ENCODE measurements at places on chromosomes 16 and 17. TPM values are rescaled to one million over a fixed set of nuclear protein-coding genes. Genes with fewer than 3 reads are reported as not detected.

GRCh38 chr17:38724337-38724988 is 5.7 kb upstream of the CISD3 start:
- no peak overlapping the region for H3K27ac ChIP-seq
- no peak for DNase-seq
- H3K36me3 ChIP-seq = no peaks in the 10 kb centered on the region
- H3K4me3 ChIP-seq = no peak overlapping the region
- peaks cover 3% of the 10 kb centered on the region for H3K4me1 ChIP-seq

C17orf100 gene
- total RNA-seq = not detected

GRCh38 chr17:77038884-77039555 is 101.7 kb upstream of the SEC14L1 start:
- H3K4me3 ChIP-seq = no peak overlapping the region
- no peaks in the 10 kb centered on the region for H3K36me3 ChIP-seq
- peaks cover 8% of the 10 kb centered on the region for H3K27me3 ChIP-seq
- H3K4me1 ChIP-seq = no peaks in the 10 kb centered on the region
- no peak overlapping the region for H3K27ac ChIP-seq

GRCh38 chr16:19188406-19188805 is 20.4 kb downstream of the SYT17 start:
- H3K27ac ChIP-seq = no peak overlapping the region
- H3K4me1 ChIP-seq = no peaks in the 10 kb centered on the region
- no peaks in the 10 kb centered on the region for H3K36me3 ChIP-seq
- DNase-seq = no peak
- no peaks in the 10 kb centered on the region for H3K27me3 ChIP-seq

DNA sequence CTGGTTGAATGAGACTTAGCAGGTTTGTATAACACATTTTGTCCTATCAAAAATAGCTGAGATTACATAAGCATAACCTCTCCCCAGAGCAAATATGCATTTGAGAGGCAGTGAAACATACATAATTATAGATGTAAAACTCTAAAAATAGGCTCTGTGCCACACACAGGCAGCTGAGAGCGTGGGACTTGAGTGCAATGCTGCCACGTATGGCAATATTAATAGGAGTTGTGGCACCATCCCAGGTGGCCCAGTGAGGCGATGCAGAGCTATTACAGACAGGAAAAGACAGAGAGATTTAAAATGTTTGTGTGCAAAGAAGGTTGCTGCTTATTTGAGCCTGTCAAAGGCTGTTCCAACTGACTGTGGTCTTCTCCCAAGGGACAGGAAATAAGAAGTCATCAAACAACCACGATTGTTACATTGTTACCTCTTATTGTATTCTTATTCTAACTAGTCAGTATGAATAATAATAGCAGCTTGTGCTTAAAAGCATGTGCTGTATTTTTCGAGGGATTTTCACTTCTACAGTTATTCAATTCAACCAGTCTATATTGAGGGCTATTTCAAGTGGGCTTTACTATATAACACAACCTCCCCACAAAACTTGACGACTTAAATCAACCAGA is 116.5 kb downstream of the SALL1 start:
- no peaks in the 10 kb centered on the region for H3K4me1 ChIP-seq
- no peak for DNase-seq
- H3K27me3 ChIP-seq = no peaks in the 10 kb centered on the region
- no peaks in the 10 kb centered on the region for H3K36me3 ChIP-seq
- H3K27ac ChIP-seq = no peak overlapping the region

DNA sequence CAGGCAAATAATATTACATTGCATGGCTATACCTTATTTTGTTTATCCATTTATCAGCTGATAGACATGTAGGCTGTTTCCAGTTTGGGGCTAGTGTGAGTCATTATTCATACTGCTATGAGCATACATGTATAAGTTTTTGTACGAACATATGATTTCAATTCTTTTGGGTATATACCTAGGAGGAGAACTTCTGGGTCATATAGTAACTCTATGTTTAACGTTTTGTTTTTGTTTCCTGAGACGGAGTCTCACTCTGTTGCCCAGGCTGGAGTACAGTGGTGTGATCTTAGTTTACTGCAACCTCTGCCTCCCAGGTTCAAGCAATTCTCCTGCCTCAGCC is 2.4 kb upstream of the ITGAL start:
- H3K27me3 ChIP-seq = peaks cover 19% of the 10 kb centered on the region
- H3K27ac ChIP-seq = no peak overlapping the region
- no peaks in the 10 kb centered on the region for H3K36me3 ChIP-seq
- no peaks in the 10 kb centered on the region for H3K4me1 ChIP-seq
- no peak for DNase-seq
- H3K4me3 ChIP-seq = no peak overlapping the region

DNA sequence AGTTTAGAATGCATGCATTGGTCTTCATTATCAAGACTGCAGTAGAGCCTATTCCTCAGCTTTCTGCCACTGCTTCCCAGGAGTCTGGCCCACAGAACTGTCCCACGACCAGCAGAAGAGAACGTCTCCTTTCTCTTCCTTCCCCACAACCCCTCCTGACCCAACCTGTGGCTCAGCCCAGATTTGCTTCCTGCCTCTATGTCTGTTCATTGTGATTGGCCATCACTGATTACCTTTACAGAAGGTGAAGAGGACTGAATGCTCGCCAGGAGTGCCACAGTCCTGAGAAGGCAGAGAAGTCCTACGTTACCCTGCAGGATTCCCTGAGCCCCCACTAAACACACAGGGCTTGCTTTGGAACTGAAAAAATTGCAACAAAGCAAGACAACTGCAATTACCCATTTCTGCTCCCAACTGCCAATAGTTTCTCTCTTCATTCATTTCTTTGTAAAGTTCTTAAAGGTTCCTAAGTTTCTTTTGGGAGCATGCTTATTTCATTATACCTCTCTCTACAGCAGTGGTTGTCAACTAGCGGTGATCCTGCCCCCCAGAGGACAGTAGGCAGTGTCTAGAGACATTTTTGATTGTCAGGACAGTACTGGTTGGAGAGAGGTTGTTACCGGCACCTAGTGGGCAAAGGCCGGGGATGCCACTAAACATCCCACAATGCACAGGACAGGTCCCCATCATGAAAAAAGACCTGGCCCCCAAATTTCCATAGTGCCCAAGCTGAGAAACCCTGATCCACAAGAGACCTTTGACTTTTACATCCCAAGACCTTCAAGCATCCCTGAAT is 4.5 kb upstream of the NAT9 start:
- no peaks in the 10 kb centered on the region for H3K36me3 ChIP-seq
- peaks cover 9% of the 10 kb centered on the region for H3K4me1 ChIP-seq
- H3K27me3 ChIP-seq = no peaks in the 10 kb centered on the region
- H3K27ac ChIP-seq = no peak overlapping the region
- no peak overlapping the region for H3K4me3 ChIP-seq

GRCh38 chr16:56363181-56363716 is 62.1 kb downstream of the AMFR start:
- peaks cover 56% of the 10 kb centered on the region for H3K36me3 ChIP-seq
- DNase-seq = no peak
- H3K4me1 ChIP-seq = peaks cover 14% of the 10 kb centered on the region
- H3K27me3 ChIP-seq = no peaks in the 10 kb centered on the region
- no peak overlapping the region for H3K27ac ChIP-seq

DNA sequence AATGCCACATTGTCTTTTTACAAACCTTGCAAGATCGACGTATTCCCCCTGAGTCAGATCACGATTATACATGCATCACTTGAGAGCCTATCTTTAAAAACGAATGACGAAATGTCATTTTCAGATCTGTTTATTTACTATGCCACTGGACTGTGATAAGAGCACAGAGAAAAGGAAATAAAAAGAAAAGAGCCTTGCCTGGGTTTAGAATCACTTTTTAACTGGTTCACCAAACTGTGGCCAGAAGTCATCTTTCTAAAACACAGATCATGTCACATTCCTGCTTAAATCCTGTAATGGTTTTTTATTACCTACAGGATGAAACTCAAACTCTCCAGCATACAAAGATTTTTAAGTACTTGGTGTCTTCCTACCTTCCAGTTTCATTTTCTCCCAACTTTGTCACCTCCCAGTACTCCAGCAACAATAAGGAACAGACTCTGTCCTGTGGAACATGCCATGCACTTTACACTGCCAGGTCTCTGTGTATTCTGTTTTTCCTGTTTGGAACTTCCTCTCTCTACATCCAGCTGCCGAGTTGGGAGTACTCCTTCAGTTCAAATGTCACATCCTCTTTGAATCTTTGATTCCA is 91.5 kb downstream of the SNX11 start:
- peaks cover 21% of the 10 kb centered on the region for H3K27me3 ChIP-seq
- H3K27ac ChIP-seq = no peak overlapping the region
- no peak for DNase-seq
- H3K4me3 ChIP-seq = no peak overlapping the region

MPG gene
- total RNA-seq = 75.0 TPM

- no peaks in the 10 kb centered on the region for H3K4me1 ChIP-seq
- H3K27me3 ChIP-seq = peaks cover 4% of the 10 kb centered on the region
- no peak overlapping the region for H3K27ac ChIP-seq
- H3K36me3 ChIP-seq = no peaks in the 10 kb centered on the region
- DNase-seq = no peak
These were observed 94.3 kb downstream of the CYLD start for GRCh38 chr16:50836121-50836621.

DNA sequence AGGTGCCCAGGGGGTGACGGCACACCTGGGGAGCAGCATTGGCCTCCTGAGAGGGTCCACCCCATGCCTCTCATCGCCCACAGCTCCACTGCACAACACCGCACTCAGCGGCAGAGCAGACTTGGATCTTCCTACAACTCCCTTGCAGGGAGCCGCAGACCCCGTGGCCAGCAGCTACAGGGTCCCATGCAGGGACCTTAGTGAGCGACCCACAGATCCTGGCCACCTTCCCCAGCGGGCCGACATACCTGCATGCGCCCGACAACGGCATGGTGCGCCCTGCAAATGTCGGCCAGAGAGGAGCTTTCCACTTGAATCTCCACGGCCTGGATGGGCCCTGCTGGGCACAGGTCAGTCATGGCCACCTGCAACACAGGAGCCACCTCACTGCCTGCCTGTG is 8.4 kb downstream of the FAAP100 start:
- H3K27ac ChIP-seq = no peak overlapping the region
- H3K27me3 ChIP-seq = no peaks in the 10 kb centered on the region
- no peak overlapping the region for H3K4me3 ChIP-seq
- DNase-seq = no peak

CIBAR2 gene
- total RNA-seq = not detected

GRCh38 chr17:78497115-78497540 is 80.1 kb downstream of the DNAH17 start:
- no peak overlapping the region for H3K4me3 ChIP-seq
- no peaks in the 10 kb centered on the region for H3K36me3 ChIP-seq
- H3K4me1 ChIP-seq = no peaks in the 10 kb centered on the region
- no peak overlapping the region for H3K27ac ChIP-seq

DNA sequence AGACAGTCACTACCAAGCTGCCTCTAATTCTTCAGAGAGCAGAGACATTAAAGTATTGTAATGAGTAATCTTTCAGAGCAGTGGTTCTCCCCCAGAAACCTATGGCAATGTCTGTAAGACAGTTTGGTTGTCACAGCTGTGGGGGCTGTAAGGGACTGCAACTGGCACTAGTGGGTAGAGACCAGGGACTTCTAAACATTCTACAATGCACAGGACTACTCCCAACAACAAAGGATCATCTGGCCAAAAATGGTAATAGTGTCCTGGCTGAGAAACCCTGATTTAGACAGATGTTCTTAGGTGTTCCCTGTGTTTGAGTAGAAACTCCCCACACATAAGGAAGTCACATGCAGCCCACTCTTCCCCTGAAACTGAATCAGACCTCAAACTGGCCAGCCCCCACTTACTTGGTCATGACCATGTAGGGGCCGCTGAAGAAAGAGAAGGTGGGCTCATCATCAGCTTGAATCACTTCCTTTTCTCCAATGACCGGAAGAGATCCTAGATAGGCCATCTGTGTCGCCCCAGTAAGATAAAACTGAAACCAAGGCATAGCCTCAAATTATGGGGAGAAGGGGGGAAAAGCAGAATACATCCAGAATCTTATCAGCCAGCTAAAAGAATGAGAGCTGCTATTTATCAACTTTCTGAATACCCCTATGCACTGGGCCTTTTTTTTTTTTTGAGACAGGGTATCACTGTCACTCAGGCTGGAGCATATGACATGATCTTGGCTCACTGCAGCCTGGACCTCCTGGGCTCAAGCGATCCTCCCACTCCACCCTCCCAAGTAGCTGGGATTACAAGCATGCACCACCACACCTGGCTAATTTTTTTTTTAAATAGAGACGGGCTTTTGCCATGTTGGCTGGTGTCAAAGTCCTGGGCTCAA is 75.8 kb downstream of the TEX14 start:
- DNase-seq = no peak
- H3K27me3 ChIP-seq = no peaks in the 10 kb centered on the region
- H3K4me3 ChIP-seq = no peak overlapping the region
- no peaks in the 10 kb centered on the region for H3K4me1 ChIP-seq
- H3K27ac ChIP-seq = no peak overlapping the region

DNA sequence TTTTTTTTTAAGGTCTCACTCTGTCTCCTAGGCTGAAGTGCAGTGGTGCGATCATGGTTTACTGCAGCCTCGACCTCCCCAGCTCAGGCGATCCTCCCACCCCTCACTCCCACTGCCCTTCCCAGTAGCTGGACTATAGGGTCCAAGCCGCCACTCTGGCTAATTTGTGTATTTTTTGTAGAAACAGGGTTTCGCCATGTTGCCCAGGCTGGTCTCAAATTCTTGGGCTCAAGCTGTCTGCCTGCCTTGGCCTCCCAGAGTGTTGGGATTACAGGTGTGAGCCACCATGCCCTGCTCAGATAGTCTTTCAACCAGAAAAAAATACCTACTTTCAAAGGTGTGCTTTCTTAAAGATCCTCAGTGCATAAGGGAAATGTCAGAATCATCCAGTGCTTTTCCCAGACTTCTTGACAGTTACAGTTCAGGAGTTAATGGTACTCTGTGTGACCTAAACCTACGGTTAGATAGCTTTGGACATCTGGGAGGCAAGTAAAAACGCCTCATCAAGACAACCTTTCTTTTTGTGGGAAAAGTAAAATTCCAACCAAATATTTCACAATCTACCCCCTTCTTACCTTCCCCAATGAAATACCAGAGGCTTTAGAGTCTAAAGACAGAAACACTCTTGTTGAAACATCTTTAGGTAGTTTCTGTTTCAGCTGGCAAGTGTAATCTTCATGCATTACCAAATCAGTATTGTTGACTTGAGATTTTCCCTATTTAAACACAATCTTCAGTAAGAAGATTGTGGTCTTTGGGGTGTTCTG is 6.8 kb downstream of the RSPRY1 start:
- no peak overlapping the region for H3K27ac ChIP-seq
- peaks cover 16% of the 10 kb centered on the region for H3K4me1 ChIP-seq
- H3K4me3 ChIP-seq = no peak overlapping the region
- no peaks in the 10 kb centered on the region for H3K36me3 ChIP-seq

UMOD gene
- not detected for total RNA-seq

GRCh38 chr16:31168848-31169247 is 11.1 kb upstream of the FUS start:
- no peaks in the 10 kb centered on the region for H3K36me3 ChIP-seq
- H3K4me1 ChIP-seq = no peaks in the 10 kb centered on the region
- no peaks in the 10 kb centered on the region for H3K27me3 ChIP-seq
- no peak overlapping the region for H3K27ac ChIP-seq
- H3K4me3 ChIP-seq = no peak overlapping the region

MYH8 gene
- total RNA-seq = 0.34 TPM

NEUROD2 gene
- not detected for total RNA-seq

- no peaks in the 10 kb centered on the region for H3K27me3 ChIP-seq
- H3K4me1 ChIP-seq = no peaks in the 10 kb centered on the region
- H3K4me3 ChIP-seq = no peak overlapping the region
- H3K27ac ChIP-seq = no peak overlapping the region
- H3K36me3 ChIP-seq = no peaks in the 10 kb centered on the region
These were observed 23.0 kb downstream of the NAGPA start for GRCh38 chr16:5010576-5011329.

Data from gastrocnemius medialis (tissue), 4 donors.